Left renal cortex interstitium (tissue), 4 donors: ENCODE measurements at places on chromosomes 6 and 20.

- DNase-seq, result no peak
Observed at GRCh38 chr6:119481976-119482375, 132.4 kb upstream of the MAN1A1 start.

GRCh38 chr20:22371843-22372242 is 212.5 kb downstream of the FOXA2 start:
- DNase-seq, result no peak

DNA sequence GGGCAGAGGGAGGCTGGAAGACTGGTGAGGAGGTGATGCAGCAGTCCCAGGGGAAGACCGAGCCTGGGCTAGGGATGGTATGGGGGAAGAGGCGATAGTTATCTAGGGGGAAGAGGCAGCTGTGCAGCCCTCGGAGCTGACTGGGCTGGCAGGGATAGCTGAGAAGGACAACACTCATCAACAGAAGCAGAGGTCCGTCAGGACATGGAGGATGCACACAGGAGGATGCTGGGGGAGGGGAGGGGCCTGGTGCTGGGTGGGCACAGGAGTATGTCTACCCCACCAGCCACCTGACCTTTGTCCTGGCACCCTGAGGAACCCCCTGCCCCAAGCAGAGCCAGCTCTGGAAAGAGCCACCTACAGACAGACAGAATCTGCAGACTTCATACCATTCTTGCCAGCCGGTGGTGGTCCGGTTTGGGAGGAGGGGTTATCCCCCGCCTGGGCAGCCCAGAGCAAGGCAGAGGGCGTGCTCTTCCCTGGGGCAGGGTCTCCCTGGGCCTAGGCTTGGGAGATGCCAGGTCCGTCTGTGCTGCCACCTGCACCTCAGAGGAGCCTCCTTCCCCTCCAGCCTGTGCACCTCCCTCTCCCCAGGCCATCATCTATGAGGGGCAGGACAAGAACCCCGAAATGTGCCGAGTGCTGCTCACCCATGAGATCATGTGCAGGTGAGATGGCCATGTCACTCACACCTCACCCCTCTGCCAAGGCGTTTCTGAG is 14.9 kb downstream of the EBF4 start:
- DNase-seq, result no peak

GRCh38 chr6:29943053-29943966 is 978 bp downstream of the HLA-A start:
- DNase-seq, result no peak

DNA sequence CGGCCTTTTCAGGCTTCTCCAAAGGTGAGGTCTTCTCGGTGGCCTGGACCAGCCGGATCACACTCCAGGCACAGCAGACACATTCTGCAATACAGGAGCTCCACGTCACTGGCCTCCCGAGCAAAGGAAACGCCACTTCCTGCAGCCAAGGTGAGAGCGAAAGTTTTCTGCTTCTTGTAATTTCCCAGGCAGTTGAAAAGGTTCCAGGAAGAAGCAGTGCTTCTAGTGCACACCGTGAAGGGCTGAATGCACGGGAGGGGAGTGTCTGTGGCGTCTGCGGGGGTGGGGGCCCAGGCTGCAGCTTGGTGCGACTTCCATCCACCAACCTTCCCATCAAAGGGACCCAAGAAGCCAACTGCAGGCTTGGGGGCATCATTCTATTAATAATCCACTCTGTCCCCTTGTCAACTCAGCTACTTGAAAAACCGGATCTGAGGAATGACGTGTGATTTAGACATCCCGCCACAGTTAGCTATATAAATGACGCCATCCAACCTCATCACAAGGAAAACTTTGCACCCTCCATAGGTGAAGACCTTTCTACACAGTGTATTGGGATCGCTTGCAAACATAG is 61.1 kb downstream of the NFATC2 start:
- no peak for DNase-seq

- no peak for DNase-seq
Observed at GRCh38 chr6:123089226-123089625, 93.2 kb downstream of the CLVS2 start.

- no peak for DNase-seq
Observed at GRCh38 chr6:126170978-126171382, 168.9 kb upstream of the CENPW start.

- DNase-seq, result no peak
Observed at GRCh38 chr20:53270792-53271375, 298.7 kb downstream of the TSHZ2 start.

- DNase-seq, result no peak
Observed at GRCh38 chr6:44837741-44838140, 450.2 kb downstream of the CDC5L start.

DNA sequence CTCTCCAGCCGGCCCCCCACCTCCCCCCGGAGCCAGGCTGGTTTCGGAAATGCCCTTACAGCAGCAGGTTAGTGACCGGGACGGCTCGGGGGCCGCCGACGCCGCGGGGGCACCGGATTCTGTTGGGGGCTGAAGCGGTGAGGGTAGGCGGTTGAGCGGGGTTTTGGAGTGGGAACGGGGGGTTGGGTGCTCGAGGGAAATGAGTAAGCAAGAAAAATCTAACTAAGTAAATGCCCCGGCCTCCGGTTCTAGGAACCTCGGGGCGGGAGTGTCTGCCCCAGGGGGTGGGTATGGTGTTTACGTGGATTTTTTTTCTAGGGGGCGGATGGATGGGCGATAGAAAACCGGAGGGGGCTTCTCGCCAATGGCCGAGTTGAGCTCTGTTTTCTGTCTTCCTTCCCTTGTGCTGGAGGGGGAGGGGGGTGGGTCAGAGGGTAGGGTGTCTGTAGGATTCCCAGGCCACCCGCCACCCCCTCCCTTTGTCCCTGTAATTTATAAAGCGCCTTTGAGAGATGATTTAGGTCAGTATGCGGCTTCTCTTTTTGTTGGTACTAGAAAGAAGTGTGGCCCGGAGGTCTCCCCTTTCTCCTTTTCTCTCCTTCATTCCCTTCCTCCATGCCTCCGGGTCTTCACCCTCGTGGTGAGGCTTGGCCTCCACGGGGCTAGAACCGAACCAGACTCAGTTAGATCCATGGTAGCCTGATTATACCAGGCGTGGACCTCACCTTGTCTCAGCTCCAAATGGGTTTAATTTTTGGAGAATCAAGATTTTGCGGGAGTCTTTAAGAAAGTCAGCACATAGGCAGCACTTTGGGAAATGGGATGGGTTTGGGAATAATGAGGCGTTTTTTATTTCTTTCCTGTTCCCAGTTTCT is 2.3 kb downstream of the E2F3 start:
- peak; percentile 25 for DNase-seq

GRCh38 chr6:108801366-108801765 is 46.9 kb upstream of the ARMC2 start:
- DNase-seq, result no peak

GRCh38 chr6:11659757-11660156 is 118.8 kb downstream of the ADTRP start:
- DNase-seq, result no peak

GRCh38 chr6:117555882-117556498 is 46.3 kb downstream of the GOPC start:
- DNase-seq, result no peak

- DNase-seq, result no peak
Observed at GRCh38 chr20:29325304-29325640, 1932.2 kb upstream of the DEFB115 start.

DNA sequence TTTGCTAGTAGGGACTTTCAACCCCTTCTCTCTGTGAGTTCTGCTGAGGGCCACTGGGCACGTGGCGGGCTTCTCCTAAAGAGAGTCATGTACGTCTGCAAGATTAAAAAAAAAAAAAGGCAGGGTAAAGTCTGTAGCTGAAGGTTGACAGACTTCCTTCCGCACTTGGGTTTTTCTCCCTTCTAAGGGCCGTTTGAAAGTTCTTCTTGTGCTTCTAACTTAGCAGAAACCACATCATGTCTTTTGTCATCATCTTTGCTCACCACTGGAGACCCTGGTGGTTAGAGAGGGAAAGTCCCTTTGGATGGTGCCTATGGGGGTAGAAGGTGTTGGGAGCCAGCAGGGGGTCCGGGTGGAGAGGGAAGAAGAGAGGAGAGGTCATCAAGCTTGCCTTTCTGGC is 31.4 kb downstream of the PRDM1 start:
- DNase-seq, result no peak

GRCh38 chr6:40355532-40355931 is 231.6 kb downstream of the LRFN2 start:
- no peak for DNase-seq

DNA sequence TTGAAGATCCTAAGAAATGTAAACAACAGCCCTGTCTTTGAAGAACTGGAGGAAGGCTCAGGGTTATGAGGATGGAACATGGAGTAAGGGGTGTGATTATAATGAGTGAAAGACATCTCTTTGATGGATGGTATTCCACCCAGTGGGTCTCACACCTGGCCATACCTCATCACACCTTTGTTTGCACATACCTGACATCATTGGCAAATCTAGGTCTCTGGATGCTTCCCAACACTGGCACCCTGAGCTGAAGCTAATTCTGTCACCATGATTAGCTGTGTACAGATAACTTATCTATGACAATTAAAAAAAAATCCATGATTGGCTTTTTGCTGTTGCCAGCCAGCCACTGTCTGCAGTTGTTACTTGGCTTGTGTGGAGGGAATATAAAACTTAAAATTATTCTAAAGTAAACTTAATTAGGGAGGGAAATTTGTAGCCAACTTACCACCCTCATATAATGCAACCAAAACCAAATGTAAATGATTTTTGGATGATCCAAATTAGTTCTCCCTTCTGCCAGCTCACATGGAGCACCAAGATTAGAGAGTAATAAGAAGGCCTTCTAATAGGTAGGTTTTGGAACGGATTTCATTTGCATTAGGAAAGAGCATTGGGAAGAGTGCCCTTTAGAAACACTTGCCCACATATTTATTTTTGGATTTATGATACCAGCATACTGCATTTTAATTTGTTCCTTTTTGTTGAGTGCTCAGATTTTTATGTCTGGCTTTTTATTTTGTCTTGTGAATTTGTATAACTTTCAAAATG is 249.5 kb downstream of the SOX4 start:
- DNase-seq, result no peak

- no peak for DNase-seq
Observed at GRCh38 chr6:25511376-25511775, 140.6 kb upstream of the SCGN start.

DNA sequence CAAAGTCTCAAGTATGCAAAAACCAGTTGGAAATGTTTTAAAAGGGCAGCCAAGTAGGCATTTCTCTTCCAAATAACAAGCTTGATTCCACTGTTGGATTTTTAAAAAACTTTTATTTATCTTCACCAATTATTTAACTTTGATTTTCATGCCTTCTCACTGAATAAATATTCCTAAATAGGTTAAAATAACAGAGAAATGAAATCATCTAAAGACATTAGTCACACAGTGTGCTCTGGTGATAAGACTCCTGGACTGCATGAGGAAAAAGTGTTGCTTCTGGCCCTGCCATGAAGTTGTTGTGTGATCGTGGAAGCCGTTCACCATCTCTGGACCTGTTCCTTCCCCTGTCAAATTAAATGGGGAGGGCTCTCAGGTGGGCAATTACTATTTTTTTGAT is 33.8 kb upstream of the IGF2R start:
- no peak for DNase-seq

DNA sequence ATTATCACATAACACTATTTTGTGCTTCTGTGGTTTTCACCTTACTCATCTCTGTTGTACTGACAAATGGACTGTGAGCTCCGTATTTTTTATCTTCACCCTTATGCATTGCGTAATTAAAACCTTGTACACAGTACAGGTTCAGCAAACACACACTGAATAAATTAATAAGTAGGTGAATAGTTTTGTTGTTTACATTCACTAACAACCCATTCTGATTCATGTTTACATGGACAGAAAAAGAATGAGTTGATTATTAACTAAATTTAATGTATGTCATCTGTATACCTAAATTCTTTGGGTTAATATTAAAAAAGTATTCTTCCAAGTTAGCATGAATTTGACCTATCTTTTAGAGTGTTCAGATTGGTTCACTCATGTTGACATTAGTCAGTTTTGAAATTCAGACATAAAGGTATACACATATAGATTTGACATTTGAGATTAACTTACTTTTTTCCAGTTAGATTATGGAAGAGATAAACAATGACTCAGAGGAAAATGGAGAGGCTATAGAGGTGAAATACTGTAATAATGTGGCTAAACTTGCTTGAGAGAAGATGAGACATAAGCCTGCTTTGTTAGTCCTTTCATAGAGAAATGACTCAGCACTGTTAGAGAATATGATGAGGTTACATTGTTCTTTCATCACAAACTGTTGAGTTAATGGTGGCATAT is 541.7 kb upstream of the FLRT3 start:
- no peak for DNase-seq

- DNase-seq, result no peak
Observed at GRCh38 chr6:14128012-14128411, 10.4 kb downstream of the CD83 start.

DNA sequence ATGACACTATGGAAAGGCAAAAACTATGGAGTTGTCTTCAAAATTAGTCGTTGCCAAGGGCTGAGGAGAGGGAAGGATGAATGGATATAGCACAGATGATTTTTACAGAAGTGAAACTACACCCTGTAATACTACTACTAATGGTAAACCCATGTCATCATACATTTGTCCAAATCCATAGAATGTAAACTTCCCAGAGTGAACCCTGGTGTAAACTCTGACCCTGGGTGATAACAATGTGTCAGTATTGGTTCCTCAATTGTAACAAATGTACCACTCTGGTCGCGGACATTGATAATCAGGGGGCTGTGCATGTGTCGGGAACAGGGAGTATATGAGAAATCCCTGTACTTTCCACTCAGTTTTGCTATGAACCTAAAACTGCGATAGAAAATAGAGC is 72.2 kb downstream of the CNBD2 start:
- no peak for DNase-seq

GRCh38 chr20:62237801-62238568 is at the start of gene OSBPL2:
Gene OSBPL2 (plus strand): TSS chr20:62238521. CDS start chr20:62256185, 17,664 bp downstream.
- peak; percentile 92 for DNase-seq

DNA sequence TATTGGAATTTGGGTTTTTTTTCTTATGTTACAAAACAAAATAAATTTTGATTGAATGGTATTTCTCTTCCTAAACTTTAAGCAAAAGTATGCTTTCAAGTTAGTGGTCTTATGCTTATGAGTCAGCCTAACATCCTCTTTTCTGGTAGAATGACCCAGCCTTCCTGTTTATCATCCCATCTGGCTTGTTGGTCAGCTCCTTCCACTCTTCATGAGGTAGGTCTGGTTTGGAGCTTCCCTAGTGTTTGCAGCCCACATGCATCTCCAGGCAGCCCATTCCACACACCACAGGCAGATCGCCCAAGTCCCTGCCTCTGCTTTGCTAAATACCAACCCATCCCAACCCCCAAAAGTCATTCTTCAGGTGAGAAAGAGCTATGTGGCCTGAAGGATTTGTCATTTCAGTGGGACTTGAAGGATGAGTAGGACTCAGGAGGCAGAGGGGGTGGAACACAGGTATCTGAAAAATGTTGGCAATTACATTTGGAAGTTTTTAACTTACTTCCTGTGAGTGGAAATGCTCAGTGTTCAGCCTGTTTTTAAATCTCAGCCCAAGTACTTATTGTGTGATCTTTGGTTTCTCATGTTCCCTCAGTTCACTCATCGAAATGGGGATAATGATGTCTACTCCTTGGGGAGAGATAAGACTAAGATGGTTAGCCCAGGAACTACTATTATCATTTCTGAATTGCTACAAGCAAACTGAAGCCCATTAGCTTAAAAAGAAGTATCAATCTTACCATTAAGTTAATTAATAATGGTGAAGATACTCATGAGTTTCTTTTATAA is 294.0 kb downstream of the ADGB start:
- DNase-seq, result no peak
